ENCODE measurements at places on chromosomes 4 and X. TPM values are rescaled to one million over a fixed set of nuclear protein-coding genes. Genes with fewer than 3 reads are reported as not detected.
A peak's percentile ranks its signal among the peaks of the same experiment; 100 is the strongest.

- no peak for DNase-seq
Observed at GRCh38 chr4:156344397-156344796, 390.7 kb upstream of the CTSO start.

DNA sequence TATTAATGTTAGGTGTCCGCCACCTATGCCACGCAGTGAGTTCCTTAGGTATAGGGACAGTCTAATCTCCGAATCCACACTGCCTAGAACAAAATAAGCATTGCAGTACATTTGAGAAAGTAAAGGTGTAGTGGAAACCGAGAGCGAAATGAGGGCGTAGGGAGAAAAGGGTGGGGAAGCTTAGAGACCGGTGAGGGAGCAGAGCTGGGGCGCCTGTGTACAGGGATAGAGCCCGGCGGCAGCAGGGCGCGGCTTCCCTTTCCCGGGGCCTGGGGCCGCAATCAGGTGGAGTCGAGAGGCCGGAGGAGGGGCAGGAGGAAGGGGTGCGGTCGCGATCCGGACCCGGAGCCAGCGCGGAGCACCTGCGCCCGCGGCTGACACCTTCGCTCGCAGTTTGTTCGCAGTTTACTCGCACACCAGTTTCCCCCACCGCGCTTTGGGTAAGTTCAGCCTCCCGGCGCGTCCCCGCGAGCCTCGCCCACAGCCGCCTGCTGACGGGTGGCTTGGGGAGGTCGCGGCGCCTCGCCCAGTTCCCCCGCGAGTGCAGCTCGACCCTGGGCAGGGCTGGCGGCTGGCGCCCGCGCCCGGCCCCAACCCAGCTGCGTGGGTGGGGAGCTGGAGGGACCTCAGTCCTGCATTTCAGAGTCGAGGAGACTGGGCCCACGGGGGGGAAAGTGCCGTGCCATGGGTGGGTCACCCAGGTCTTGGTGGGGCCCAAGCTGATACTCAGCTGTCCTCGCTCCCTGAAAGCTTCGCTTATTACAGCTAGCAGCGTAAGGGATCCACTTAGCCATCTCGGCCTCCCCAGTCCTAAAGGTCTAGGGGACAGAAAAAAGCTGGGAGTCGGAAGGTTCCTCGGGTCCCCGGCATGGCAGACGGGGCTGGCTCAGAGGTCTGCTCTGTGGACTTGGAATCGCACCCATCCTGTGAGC lies at the start of gene ANXA3:
TSS of gene ANXA3 (plus strand) at position 351 of the 932 bp plus-strand sequence. CDS start 2,704 bp downstream, outside the sequence.
- DNase-seq, result peak; percentile 68

Gene IGSF1
- total RNA-seq, result 15.1 TPM

- DNase-seq, result no peak
Observed at GRCh38 chr4:151302432-151302831, 23.0 kb downstream of the SH3D19 start.

- DNase-seq, result no peak
Observed at GRCh38 chr4:186485561-186486062, 69.8 kb downstream of the MTNR1A start.

DNA sequence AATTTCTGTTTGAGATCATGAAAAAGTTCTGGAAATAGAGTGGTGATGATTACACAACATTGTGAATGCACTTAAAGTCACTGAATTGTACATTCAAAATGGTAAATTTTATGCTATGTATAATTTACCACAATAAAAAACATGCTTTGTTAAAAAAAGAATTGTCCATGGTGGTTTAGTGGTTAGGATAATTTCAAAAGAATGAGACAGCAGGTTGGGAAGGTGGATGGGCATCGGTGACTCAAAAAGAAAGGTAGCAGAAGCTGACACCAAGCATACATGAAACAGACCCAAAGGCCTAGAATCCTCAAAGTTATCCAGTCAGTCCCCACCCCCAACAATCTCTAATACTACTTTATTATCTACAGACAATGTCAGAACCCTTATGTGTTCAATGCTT lies 91.1 kb downstream of the MSN start:
- DNase-seq, result no peak

GRCh38 chrX:119399772-119400101 lies 601 bp downstream of the SLC25A43 start:
- no peak for DNase-seq

DNA sequence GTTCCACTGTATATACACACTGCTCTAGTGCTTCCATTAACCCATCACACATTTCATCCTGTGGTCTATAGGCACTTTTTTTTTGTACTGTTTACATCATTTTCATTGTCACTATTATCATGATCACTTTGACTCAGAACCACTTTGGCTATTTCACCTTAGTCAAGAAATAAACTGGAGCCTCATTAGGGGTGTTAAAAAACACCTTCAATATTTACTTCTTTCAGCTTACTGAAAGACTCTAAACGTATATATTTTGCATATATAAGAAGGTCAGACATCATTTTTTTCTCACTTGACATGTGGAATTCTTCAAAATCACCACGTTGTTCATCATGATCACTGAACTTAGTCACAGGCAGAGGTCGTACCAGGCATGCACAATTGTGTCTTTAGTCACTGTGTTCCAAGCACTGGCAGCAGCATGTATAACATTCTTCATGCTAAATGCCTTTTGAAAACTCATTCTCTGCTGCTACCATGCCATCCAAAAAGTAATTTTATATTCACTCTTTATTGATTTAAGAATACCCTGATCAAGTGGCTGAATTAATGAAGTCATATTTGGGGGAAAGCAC lies 229.2 kb upstream of the ARSJ start:
- no peak for DNase-seq

GRCh38 chr4:57080781-57081650 lies 29.2 kb downstream of the IGFBP7 start:
- DNase-seq, result no peak

- DNase-seq, result no peak
Observed at GRCh38 chr4:84596826-84597225, 13.9 kb downstream of the CDS1 start.

Gene NR3C2
- 39.5 TPM for total RNA-seq

Gene GAGE12E
- total RNA-seq, result not detected

Gene RAB33A
- 1.6 TPM for total RNA-seq

Data from breast epithelium (tissue), 4 donors.